ENCODE measurements at places on chromosomes 5 and 9. TPM values are rescaled to one million over a fixed set of nuclear protein-coding genes. Genes with fewer than 3 reads are reported as not detected.
A peak's percentile ranks its signal among the peaks of the same experiment; 100 is the strongest.

- no peaks in the 10 kb centered on the region for H3K36me3 ChIP-seq
- H3K4me1 ChIP-seq: peaks cover 36% of the 10 kb centered on the region
- DNase-seq: no peak
- H3K27me3 ChIP-seq: no peaks in the 10 kb centered on the region
Measured at GRCh38 chr5:169097374-169098326, 203.3 kb downstream of the SLIT3 start.

GRCh38 chr5:146340260-146341081, 1.8 kb downstream of the POU4F3 start:
- H3K27ac ChIP-seq: no peak overlapping the region
- peak overlapping the region; percentile 77 for H3K4me3 ChIP-seq
- peak; percentile 81 for DNase-seq
- H3K27me3 ChIP-seq: peaks cover 100% of the 10 kb centered on the region

DNA sequence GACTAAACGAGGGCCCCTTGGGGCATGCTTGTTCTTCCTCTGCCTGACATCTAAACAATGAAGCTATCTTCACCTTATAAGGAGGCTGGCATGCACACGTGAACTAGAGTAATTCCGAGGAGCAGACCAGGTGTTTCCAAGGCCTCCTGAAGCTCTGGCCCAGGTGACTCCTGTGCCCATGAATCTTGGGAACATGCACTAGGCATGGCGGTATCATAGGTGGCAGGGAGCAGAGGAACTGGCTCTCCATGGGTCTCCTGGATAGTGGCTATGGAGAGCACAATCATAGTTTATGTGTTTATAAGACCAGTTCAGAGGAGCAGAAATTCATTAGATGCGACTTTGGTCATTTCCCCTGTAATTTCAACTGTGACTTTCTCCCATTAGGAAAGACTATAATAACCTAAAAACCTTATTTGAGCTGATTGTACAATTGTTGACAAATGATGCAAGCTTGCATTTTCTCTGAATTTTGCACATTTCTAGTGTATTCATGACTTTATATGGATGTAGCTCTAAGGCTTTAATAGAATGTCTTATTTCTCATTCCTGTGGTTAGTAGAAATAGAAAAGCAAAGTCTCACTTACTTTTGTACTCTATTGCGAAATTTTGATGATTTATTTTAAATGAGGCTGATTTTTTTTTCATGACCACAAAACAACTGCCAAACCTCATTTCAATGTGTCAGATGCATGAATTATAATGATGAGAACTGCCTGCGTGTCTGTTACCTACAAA, 135.3 kb upstream of the RPS23 start:
- H3K4me1 ChIP-seq: peaks cover 11% of the 10 kb centered on the region
- no peaks in the 10 kb centered on the region for H3K36me3 ChIP-seq
- no peak for DNase-seq
- H3K27ac ChIP-seq: no peak overlapping the region
- H3K27me3 ChIP-seq: no peaks in the 10 kb centered on the region

DNA sequence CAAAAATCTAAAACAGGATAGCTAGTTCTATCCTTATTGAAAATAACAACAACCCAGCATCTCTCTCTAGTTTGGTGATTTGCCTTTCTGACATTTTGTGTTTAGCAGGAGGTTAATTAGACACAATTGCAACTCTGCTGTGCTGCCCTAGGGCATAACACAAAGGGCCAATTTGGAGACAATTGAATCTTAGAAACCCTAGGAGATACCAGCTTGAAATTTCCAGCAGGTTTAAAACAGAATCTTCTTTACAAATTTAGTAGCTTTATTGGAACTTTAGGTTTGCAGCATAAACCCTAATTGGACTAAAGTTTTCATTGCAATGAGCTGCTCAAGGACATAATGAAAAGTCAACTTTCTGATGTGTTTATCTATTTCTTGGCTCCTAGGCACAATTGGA, 166.7 kb upstream of the FER start:
- no peak for DNase-seq
- peaks cover 17% of the 10 kb centered on the region for H3K4me1 ChIP-seq
- peaks cover 11% of the 10 kb centered on the region for H3K36me3 ChIP-seq
- H3K4me3 ChIP-seq: no peak overlapping the region
- H3K27ac ChIP-seq: no peak overlapping the region

DNA sequence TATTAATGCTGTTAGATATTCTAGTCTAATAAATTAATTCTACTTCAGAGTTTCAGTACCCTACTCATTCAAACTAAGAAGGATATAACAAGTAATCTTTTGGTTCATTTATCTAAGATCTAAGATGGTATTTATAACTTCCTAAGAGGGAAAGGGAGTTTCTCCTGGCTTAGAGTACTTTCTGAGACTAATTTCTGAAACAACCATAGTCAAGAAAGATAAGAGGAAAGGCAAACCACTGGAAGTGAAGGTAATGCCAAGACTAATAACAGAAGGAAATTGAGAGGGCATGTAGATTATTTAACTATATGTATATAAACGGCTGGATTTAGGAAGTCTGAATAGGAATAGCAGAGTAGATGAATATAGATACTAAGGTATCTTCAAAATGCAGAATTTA, 112.4 kb upstream of the ACOT12 start:
- no peak overlapping the region for H3K27ac ChIP-seq
- no peak for DNase-seq
- H3K4me3 ChIP-seq: no peak overlapping the region
- H3K27me3 ChIP-seq: no peaks in the 10 kb centered on the region
- H3K36me3 ChIP-seq: peaks cover 3% of the 10 kb centered on the region

- peak overlapping the region; percentile 100 for H3K27ac ChIP-seq
- H3K27me3 ChIP-seq: no peaks in the 10 kb centered on the region
- peak; percentile 75 for DNase-seq
- peaks cover 50% of the 10 kb centered on the region for H3K4me1 ChIP-seq
- H3K4me3 ChIP-seq: peak overlapping the region; percentile 57
- H3K36me3 ChIP-seq: peaks cover 2% of the 10 kb centered on the region
Measured at GRCh38 chr5:178180141-178180863, 6.9 kb downstream of the GMCL2 start.

DNA sequence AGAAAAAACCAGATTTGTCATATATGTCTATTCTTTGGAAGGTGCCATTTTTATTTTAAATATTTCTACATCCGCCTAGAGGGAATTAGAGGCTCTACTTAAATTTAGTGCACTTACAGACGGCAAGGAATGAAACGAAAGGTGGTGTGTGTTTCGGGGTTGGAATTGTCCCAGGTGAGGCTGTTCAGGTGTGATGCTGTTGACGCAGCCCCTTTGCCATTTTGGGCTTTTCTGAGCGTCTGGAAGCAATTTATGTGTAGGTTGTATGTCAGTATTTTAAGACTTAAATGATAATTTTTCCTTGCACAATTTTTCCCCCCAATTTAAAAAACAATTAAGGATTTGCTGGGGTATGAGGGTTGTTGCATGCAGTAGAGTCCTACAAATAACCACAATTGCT, 2.0 kb downstream of the TENT4A start:
- no peak overlapping the region for H3K27ac ChIP-seq
- no peak for DNase-seq

- no peaks in the 10 kb centered on the region for H3K4me1 ChIP-seq
- H3K27ac ChIP-seq: no peak overlapping the region
- no peak overlapping the region for H3K4me3 ChIP-seq
- DNase-seq: no peak
- H3K27me3 ChIP-seq: no peaks in the 10 kb centered on the region
- peaks cover 35% of the 10 kb centered on the region for H3K36me3 ChIP-seq
Measured at GRCh38 chr5:81895307-81895706, 76.5 kb upstream of the ATG10 start.

DNA sequence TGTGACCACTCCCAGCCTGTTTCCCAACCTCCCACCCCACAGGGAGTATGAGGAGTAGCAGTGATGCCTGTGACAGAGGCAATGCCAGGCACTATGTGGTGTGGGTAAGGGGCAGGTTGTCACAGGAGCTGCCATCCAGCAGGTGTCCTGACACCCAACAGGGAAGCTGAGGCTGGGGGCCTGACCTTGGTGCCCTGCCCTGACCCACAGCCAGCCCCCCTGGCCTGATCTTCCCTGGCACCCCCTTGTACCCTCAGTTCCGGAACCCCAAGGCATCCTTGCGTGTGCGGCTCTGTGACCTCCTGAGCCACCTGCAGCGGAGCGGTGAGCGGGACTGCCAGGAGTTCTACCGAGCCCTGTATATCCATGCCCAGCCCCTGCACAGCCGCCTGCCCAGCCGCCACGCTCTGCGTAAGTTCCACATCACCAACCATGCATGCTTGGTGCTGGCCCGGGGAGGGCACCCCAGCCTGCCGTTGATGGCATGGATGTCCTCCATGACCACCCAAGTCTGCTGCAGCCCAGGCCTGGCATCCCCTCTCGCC, 14.4 kb downstream of the CARD19 start:
- no peak overlapping the region for H3K4me3 ChIP-seq
- H3K36me3 ChIP-seq: no peaks in the 10 kb centered on the region
- DNase-seq: no peak
- no peak overlapping the region for H3K27ac ChIP-seq

DNA sequence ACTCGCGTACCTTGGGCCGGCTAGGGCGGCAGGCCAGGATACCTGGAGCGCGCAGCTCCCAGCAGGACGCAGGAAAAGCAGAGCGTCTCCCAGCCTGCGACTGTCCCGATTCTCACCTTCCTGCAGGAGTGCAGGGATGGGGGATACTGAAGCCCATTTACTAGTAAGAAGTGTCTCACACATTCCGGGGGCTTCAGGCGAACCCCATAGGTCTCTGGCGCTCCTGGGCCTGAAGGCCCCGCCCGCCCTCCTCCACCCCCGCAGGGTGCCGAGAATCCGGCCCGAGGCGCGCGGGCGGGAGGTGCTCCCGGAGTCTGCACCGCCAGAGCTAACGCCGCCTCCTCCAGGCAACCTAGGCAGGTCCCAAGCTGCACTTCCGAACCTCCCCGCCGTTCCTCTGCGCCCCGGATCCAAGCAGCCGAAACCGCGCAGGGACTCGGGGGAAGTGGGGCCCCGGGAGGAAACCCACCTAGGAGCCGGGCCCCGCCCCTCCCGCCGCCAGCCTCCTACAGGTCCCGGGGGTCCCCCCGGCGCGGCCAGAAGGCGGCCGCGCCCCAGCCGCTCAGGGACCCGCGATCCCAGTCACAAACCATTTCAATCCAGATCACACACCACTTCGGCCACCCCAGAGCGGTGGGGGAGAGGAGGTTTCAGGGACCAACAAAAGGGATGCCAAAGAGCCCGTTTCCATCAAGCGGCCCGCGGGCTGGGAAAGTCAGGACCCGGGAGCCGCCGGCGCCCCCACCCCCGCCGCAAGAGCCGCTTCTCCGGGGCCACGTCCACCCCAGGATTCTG, 1.2 kb downstream of the ROR2 start:
- DNase-seq: peak; percentile 77
- no peaks in the 10 kb centered on the region for H3K36me3 ChIP-seq
- peak overlapping the region; percentile 89 for H3K4me3 ChIP-seq

- H3K4me1 ChIP-seq: peaks cover 32% of the 10 kb centered on the region
- peak overlapping the region; percentile 90 for H3K27ac ChIP-seq
- no peaks in the 10 kb centered on the region for H3K27me3 ChIP-seq
- H3K4me3 ChIP-seq: no peak overlapping the region
- no peaks in the 10 kb centered on the region for H3K36me3 ChIP-seq
Measured at GRCh38 chr9:110069326-110070248, 138.4 kb downstream of the C9orf152 start.

GRCh38 chr9:124877021-124877782, 15.3 kb downstream of the ARPC5L start:
- peaks cover 39% of the 10 kb centered on the region for H3K4me1 ChIP-seq
- peaks cover 37% of the 10 kb centered on the region for H3K36me3 ChIP-seq
- no peak overlapping the region for H3K4me3 ChIP-seq
- no peaks in the 10 kb centered on the region for H3K27me3 ChIP-seq
- H3K27ac ChIP-seq: peak overlapping the region; percentile 87
- DNase-seq: no peak

- H3K4me3 ChIP-seq: no peak overlapping the region
- DNase-seq: no peak
- H3K4me1 ChIP-seq: no peaks in the 10 kb centered on the region
- H3K27ac ChIP-seq: no peak overlapping the region
- H3K27me3 ChIP-seq: no peaks in the 10 kb centered on the region
Measured at GRCh38 chr9:97907046-97907445, 15.3 kb downstream of the TRMO start.

The TAF1L gene
- 0.02 TPM for total RNA-seq

The TEX53 gene
- total RNA-seq: not detected
